Endothelial cell of umbilical vein (primary cell): ENCODE measurements at places on chromosomes 11 and 22.
A peak's percentile ranks its signal among the peaks of the same experiment; 100 is the strongest.

- no peaks in the 10 kb centered on the region for H3K4me1 ChIP-seq
- peak; percentile 83 for DNase-seq
- no peak overlapping the region for H3K4me3 ChIP-seq
Measured at GRCh38 chr11:60265373-60266214, 14.9 kb upstream of the MS4A4A start.

DNA sequence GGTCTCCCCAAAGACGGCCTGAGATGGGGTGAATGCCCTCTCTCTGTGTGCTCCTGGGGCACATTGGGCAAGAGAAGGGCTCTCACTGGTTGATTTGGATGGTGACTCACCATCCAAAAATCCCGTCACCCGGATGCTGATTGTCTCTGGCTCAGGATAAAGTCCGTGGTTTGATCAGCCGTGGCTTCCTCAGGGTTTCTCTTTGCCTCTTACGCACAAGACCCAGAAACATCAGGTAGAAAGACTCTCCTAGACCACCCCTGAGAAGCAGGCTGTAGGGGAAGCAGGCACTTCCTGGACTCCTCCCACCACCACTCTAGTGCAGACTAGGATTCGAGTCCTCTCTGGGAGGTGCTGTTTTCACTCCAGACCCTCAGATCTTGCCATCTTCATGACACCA is 176.1 kb upstream of the NCAM1 start:
- no peak overlapping the region for H3K4me3 ChIP-seq
- H3K4me1 ChIP-seq, result no peaks in the 10 kb centered on the region
- H3K36me3 ChIP-seq, result no peaks in the 10 kb centered on the region
- H3K27ac ChIP-seq, result no peak overlapping the region

DNA sequence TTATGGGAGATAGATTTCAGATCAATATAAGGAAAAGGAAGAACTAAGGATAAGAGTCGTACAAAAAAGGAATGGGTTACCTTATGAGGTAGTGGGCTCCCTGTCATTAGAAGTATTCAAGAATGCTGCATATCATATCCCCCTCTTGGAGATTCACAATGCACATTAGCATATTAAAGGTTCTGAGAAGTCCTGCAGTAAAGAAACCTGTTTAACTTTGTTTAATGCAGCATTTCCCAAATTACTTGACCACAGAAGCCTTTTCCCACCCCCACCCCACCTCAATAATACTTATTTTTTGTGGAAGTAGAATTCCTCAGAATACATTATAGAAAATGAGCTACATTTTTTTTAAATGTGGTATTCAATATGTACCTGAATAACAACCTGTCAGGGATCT is 30.9 kb downstream of the PHF21A start:
- H3K4me1 ChIP-seq, result no peaks in the 10 kb centered on the region
- no peaks in the 10 kb centered on the region for H3K27me3 ChIP-seq
- no peaks in the 10 kb centered on the region for H3K36me3 ChIP-seq

- H3K27ac ChIP-seq, result no peak overlapping the region
- H3K4me3 ChIP-seq, result no peak overlapping the region
- DNase-seq, result peak; percentile 55
- H3K27me3 ChIP-seq, result no peaks in the 10 kb centered on the region
Measured at GRCh38 chr11:75496305-75496752, 29.4 kb downstream of the GDPD5 start.
